ENCODE measurements at places on chromosomes 3 and 15.

DNA sequence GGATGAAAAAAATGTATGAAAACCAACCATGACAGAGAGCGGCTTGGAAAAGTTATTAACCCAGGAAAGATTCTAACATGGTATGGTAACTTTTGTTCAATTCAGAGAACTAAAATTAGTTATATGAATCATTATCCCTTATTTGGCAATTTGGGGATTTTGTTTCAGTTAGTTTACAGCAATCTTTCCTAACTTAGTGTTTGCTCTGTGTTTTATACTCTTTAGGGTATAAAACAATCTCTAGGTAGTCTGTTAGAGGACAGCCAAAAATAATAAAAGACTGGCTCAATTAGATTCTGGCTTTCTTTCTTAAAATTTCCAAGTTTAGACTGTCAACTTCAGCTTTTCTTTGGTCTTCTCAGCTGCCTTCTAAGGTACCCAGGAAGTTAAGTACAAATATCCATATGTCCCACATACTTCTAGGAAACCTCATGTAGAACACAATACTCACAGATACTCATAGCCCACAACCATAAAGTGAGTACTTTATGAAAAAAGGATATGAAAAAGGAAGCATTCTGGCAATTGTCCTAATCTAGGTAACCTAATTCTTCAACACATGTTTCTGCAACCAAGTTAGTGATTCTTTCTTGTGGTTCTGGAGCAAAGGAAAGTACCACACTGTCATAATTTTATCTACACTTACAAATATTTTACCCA, 849.3 kb downstream of the ROBO1 start:
- no peak for DNase-seq

DNA sequence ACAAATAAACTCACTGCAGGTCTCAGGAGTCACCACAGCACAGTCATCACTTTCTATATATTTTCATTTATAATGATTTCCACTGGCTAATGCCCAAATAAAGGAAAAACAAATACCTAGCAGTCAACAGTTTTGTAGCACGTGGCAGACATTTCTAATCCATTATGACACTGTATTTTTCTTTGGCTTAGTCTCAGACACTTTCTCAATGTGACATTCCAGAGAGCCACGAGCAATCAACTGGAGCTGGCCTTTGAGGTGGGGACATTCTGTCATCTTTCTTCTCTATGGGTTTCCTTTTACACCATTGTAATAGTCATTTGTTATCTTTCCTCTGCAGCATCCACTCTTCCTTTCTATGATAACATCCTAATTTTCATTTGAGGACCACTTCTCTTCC, 119.7 kb downstream of the WNT5A start:
- no peak for DNase-seq

DNA sequence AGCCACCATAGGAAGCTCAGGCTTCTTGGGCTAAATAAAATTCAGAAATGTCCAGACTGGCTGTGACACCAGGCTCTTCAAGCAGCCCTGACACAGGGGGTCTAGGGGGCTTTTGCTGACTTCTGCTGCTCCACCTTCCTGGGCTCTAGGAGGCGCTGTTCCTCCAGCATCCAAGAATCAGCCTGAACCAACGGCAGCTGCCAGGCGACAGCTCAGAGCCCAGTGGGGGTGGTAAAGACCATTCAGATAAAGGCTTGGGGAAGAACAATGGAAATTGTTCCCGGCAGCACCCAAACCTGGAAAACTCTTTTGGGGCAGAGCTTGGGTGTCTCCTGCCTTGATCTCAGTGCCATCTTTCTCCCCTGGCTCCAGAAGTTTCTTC, 21.6 kb upstream of the PSTPIP1 start:
- DNase-seq: no peak

GRCh38 chr3:16026753-16027152, 147.7 kb upstream of the GALNT15 start:
- no peak for DNase-seq

- no peak for DNase-seq
These were observed 218.2 kb downstream of the STXBP5L start for GRCh38 chr3:121126033-121126706.

DNA sequence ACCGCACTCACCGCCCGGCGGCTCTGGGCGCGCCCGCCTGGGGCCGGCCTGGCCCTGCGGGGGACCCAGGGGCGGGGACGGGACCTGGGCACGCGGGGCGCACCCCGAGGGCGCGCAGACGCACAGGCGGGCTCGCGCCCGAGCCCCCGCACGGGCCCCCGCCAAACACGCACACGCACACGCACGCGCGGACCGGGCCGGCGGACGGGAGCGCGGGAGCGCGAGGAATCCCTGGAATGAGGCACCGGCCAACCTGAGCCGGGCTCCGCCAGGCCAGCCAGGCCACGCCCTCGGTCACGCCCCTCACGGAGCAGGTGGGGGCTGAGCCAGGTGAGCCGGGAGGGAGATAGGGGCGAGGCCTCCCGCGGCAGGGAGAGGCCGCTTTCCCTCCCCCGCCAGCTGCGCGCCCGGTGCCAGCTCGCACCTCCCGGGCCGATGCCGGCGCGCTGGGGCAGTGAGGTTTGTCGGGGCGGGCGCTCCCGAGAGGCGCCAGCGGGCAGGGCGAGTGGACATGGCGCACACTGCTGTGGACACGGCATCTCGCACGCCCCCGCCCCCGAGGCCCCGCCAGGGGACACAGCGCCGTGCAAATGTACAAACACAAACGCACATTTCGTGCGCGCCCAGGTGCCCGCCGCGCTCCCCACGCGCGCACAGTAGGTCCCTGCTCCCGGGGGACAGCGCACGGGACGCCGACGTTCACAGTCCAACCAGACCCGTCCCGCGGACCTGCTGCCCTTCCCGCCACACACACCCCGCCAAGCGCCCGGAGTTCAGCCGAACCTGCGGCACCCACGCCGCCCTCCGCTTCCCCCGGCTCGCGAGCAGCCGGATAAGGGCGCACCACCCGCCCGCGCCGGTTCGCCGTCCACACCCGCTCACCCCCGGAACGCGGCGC, 75.9 kb upstream of the VGLL4 start:
- peak; percentile 48 for DNase-seq

GRCh38 chr3:172276103-172276502, 172.2 kb downstream of the GHSR start:
- DNase-seq: no peak

DNA sequence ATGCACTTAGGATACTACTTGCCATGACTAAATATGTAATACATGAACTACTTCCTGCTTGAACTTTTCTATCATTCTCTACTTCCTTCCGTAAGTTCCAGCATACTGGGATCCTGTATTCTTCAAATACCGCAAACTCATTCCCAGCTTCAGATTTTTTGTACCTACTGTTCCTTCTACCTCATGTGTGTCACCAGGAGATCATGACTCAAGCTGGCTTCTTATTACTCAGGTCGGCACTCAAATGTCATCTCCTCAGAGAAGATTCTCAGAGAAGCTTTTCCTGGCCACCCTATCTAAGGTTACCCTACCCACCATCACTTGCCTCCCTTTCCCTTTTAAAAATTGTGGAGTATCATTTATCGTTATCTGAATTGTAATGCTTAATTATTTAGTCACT, 66.7 kb downstream of the RFX7 start:
- no peak for DNase-seq

- no peak for DNase-seq
These were observed 124.8 kb downstream of the LIPC start for GRCh38 chr15:58556541-58556940.

DNA sequence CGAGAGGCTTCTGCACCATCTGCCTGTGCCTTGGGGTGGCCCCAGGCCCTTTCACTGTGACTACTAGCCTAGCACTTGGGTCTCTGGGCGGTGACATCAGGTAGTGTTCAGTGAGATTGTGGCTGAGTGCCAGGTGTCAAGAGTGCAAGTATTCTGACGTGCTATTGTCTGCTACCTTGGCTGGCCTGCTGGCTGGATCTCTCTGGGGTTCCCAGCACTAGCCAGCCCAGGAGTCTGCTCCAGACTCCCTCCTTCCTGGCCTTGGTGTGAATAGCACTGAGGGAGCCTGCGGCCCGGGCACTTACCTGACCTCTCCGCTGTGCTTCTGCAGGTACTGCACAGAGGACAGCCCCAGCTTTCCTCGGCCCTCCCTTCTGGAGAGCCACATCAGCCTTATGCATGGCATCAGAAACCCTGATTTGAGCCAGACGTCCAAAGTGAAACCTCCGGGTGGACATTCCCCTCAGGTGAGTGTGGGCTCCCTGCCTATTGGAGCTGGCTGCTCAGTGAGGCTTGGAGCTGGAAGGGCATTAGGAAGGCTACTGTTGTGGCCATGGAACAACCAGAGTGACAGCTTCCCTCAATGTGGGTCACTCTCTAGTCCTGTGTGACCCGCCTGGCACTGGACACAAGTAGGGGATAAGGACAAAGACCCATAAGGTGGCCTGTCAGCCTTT, 17.5 kb upstream of the ALPK3 start:
- no peak for DNase-seq

DNA sequence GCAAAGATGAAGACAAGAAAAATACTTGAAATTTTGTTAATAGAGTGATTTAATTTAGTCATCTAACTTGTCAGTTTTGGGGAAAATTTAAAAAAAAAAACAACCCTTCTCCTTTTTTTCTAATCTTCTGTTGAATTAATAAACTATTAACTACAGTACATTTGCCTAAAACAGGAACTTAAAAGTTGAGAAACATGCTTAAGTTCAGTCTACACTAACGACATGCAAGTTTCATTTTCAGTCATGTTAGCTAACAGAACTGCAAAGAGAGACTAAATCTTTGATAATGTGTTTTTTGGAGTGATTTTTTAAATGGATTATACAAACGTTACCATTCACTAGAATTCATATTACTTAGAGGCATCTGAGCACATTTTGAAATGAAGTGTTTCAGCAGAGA, 71.9 kb upstream of the MBNL1 start:
- no peak for DNase-seq

GRCh38 chr15:66923438-66923881, 141.9 kb upstream of the SMAD3 start:
- DNase-seq: no peak

DNA sequence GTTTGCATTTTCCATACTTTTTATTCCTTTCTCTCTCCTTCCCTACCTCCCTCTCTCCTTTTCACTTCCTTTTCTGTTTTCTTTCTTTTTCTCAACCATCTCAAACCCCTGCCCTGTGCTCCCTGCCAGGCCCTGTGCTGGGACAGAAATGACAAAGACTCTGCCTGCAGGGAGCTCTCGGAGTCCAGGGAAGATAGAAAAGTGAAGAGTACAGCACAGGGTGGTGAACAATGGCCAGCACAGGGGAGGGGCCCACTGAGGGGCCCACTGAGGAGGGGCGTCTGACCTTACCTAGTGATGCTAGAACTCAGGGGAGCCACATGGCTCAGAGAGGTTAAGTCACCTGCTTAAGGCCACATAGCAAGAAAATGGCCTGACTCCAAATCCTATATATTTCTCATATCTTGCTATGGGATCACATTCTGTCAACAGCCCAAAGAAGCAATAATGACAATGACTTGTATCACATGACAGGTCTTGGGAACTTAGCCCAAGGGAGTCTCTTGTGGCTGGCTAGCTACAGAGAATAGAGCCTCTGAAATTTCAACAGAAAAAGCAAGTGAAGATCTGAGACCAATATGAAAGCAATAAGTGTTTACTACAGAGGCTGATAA, 44.3 kb upstream of the ATP2B2 start:
- DNase-seq: no peak

DNA sequence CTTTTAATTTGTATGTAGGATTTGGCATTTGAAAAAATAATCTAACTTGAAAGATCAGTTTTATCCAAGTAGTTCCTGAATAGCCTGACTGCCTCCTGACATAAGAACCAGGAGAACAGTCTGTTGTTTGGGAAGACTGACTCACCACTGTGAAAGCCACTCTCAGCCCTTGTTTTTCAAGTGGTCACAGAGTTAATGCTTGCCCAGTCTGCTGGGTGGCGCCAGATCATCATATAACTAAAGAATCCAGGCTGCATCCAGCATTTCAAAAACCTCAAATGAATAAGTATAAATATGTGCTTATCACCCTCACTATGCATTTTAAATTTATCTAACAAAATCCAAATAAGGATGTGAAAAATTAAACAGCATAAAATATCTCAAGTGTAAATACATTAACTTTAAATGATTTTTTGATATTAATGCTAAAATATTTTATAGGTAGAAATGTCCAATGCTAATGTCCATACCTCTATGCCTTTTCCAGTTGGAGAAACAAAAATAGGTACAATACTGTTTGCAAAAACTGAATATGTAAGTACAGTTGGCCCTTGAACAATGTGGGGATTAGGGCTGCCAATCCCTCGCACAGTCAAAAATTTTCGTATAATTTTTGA, 26.9 kb upstream of the ZBBX start:
- DNase-seq: no peak

GRCh38 chr3:120471643-120472042, 20.9 kb upstream of the FSTL1 start:
- no peak for DNase-seq

DNA sequence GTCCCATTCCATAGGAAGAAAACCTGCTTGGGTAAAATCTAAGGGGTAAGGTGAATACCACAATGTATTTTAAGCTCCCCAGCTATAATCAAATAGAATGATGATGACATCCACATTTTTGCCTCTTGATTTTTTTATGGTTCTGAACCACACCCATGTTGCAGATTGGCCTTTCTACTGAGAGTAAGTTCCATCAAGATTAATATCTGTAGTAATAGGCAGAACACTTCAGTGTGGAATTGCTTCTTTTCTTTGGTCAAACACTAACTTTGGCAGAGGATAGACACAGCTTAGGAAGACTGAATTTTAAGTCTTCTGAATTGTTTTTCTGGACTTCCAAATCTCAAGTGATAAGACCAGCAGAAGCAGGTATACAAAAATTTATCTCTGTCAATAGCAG, 27.0 kb downstream of the PLS1 start:
- no peak for DNase-seq

GRCh38 chr15:83046558-83047127, 20.4 kb downstream of the BTBD1 start:
- no peak for DNase-seq

- DNase-seq: no peak
These were observed 30.9 kb downstream of the PIAS1 start for GRCh38 chr15:68085052-68085451.

- DNase-seq: no peak
These were observed 53.3 kb downstream of the PIK3R4 start for GRCh38 chr3:130693314-130693713.

DNA sequence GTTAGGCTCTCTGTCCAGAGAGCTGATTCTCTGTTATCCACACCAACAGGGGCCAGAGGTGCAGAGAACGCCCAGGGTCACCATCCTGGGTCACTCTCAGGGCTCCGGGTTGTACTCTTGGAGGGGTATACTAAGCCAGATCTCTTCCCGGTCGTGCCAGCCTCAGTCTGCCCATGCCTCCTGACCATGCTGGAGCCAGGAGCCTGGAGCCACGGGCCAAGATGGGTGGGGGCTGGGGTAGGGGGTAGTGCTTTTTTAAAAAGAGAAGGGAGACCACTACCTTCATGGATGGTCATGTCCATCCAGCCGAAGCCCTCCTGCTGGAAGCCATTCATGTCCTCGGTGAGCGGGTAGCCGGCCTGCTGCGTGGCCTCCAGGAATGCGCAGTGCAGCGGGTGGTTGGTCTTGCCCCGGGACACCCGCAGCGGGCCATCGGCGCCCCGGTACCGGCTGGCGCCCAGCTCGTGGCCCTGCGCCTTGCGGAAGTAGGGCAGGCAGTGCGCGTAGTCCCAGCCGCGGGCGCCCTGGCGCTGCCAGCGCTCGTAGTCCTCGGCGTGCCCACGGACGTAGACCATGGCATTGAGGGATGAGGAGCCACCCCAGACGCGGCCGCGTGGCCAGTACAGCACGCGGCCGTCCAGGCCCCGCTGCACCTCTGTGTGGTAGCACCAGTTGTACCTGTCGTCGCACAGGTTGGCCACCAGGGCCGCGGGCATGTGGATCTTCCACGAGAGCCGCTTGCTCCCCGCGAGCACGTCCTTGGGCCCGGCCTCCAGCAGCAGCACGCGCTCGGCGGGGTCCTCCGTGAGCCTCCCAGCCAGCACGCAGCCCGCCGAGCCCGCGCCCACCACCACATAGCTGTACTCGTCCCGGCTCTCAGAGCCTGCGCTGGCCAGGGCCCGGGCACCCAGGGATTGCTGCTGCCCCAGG, 22.9 kb downstream of the CHDH start:
- DNase-seq: no peak

Data from GM04504 (cell line).